ENCODE measurements at places on chromosomes 11 and 22.

DNA sequence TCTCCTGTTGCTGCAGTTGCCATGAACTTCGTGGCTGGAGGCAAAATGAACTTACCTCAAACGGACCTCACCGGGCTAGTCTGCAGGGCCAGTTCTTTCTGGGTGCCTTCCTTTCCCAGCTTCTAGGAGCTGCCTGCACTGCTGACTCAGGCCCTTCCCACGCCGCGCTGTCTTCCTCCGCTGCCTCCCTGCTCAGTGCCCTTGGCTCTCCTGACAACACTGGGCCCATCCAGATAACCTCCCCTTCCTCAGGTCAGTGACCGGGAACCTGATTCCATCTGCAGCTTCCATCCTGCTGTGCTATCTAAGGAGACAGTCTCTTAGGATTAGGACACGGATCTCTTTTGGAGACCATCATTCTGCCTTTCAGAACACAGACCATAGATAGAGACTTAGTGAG lies 19.3 kb downstream of the MOB2 start:
- DNase-seq = no peak

DNA sequence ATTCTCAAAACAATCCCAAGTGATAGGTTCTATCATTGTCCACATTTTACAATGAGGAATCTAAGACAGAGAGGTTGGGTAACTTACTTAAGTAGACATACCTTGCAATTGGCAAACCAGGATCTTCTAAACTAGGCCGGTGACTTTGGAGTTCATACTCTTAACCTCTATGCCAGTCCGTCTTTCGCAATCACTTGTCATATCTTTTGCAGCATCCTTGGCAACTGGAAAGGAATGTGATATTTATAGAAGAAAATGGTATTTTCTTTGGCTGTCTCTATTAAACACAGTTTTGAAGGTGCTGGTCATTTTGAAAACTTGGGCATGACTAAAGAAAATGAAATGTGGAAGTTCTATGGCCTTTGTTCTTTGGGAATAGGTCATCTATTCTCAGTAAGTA lies 556.5 kb downstream of the NELL1 start:
- DNase-seq = no peak

DNA sequence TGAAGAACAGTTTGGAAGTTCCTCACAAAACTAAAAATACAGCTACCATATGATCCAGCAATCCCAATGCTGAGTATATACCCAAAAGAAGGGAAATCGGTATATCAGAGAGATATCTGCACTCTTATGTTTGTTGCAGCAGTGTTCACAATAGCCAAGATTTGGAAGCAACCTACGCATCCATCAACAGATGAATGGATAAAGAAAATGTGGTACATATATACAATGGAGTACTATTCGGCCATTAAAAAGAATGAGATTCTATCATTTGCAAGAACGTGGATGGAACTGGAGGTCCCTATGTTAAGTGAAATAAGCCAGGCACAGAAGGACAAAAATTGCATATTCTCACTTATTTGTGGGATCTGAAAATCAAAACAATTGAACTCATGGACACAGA lies 46.5 kb downstream of the XRRA1 start:
- DNase-seq = no peak

GRCh38 chr11:111703576-111703975 lies 62.6 kb downstream of the PPP2R1B start:
- no peak for DNase-seq

DNA sequence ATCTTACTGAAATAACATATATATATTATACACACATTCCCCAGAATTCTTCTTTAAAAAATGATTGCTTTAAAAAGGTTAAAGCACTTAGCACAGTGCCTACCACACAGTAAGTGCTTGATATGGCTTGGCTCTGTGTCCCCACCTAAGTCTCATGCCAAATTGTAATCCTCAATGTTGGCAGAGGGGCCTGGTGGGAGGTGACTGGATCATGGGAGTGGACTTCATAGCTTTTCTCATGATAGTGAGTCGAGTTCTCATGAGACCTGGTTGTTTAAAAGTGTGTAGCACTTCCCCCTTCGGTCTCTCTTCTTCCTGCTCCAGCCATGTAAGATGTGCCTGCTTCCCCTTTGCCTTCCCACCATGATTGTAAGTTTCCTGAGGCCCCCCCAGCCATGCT lies 6.2 kb downstream of the CRYAB start:
- peak; percentile 6 for DNase-seq

GRCh38 chr22:43313890-43314474 lies 29.2 kb downstream of the SCUBE1 start:
- DNase-seq = no peak

GRCh38 chr11:124584681-124585372 lies 15.0 kb downstream of the OR8A1 start:
- no peak for DNase-seq

DNA sequence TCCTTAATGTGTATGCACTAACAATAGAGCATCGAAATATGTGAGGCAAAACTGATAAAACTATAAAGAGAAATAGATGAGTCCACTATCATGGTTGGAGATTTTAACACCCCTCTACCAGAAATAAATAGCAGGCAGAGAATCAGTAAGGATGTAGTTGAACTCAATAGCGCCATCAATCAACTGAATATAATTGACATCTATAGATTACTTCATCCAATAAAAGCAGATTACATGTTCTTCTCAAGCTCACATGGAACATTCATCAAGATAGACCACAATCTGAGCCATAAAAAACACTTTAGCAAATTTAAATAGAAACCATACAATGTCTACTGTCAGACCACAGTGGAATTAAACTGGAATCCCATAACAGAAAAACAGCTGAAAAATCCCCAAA lies 46.9 kb upstream of the NUP160 start:
- no peak for DNase-seq

- no peak for DNase-seq
Observed at GRCh38 chr11:128694618-128695481, 978 bp downstream of the FLI1 start.

- no peak for DNase-seq
Observed at GRCh38 chr11:67584881-67585873, 1.6 kb downstream of the GSTP1 start.

DNA sequence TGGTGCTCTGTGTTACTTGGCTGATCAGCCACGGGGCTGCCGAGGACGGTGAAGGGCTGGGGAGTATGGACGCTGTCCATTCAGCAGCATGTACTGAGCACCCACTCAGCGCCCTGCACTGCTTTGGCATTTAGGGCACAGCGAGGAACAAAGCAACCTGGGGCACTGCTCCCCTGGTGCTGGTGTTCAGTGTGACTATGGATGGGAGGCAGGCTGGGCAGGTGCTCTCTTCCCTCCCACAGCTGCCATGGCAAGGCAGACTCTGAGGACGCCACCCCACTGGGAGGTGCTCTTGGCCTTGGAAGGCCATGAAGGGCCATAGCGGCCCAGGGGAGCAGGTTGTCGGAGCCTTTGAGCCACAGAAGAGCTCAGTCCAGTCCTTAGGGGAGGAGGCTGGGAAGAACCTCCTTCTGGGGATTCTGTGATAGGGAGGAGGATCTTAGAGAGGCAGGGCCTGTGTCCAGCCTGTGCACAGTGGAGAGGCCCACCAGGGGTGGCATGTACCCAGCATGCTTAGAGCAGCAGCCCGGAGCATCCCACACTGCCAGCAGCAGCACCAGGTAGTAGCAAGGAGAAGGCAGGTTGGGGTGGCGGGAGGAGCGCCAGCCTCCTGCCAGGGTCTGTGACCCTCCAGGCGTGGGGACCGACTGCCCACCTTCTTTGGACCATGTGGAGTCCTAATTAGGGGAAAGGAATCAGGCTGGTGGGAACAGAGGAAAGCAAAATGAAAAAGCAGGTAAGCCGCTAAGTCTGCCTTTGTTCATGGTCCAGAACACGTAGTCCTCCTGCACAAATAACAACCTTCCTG lies 141.8 kb downstream of the MPPED1 start:
- no peak for DNase-seq

DNA sequence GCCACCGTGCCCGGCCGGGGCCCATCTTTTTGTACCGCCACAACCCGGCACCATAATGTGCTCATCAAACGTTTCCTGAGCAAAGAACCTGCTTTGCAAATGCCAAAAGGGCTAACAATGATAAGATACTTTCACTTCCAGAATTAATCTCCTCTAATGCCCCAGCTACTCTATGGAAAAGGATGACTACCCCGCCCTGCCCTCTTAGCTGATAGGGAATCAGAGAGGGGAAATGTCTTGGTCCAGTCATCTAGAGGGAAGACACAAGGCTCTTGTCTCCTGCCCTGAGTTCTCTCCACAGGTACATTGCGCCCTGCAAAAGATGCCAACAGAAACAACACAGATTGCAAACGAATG lies 586 bp downstream of the TTLL1 start:
- DNase-seq = peak; percentile 27

GRCh38 chr22:47372596-47373385 lies 610.3 kb downstream of the TBC1D22A start:
- no peak for DNase-seq

- no peak for DNase-seq
Observed at GRCh38 chr11:111365722-111366559, 13.1 kb downstream of the POU2AF1 start.

GRCh38 chr11:131658414-131658813 lies 288.0 kb downstream of the NTM start:
- DNase-seq = peak; percentile 50

GRCh38 chr22:22508274-22509176 lies at the start of gene ZNF280B:
Gene ZNF280B, minus strand, starts transcription at chr22:22508742. Its CDS starts 19,344 bp downstream, at chr22:22489398.
- peak; percentile 79 for DNase-seq

GRCh38 chr11:11155962-11156815 lies 196.9 kb downstream of the CSNK2A3 start:
- DNase-seq = no peak

GRCh38 chr11:1238767-1239595 lies 16.1 kb downstream of the MUC5B start:
- DNase-seq = no peak

DNA sequence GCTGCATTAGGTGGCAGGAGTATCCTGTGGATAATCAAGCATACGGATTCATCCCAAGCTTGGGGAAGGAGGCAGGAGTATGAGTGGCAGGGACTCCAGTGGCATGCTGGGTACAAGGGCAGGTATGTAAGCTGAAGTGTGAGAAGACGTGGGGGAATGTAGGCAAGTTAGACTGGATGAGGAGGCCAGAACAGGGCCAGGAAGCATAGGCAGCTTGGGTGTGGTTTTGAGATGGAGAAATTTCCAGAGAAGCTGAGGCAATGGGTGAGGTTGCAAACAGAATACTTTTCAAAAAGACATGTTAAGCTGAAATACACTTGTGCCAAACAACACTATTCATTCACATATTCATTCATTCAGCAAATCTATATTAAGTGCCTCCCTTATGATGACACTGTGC lies 43.1 kb upstream of the AMOTL1 start:
- no peak for DNase-seq

DNA sequence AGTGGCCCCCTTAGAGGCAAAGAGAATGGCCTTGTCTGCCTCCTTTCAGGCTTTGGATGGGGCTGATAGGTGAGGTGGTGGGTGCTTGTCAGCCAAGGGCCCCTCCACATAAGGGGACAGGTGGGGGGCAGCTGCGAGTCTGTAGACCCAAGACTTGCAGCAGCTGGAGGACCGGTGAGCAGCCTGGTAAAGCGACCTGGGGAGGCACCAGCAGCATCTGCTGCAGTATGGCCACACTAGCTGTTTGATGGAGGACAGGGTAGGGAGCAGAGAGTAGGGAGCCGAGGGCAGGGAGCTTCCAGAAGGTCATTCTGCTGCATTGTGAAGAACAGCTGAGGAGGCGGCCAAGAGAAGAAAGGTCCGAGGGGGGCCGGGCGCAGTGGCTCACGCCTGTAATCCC lies 16.8 kb upstream of the MRTFA start:
- no peak for DNase-seq

DNA sequence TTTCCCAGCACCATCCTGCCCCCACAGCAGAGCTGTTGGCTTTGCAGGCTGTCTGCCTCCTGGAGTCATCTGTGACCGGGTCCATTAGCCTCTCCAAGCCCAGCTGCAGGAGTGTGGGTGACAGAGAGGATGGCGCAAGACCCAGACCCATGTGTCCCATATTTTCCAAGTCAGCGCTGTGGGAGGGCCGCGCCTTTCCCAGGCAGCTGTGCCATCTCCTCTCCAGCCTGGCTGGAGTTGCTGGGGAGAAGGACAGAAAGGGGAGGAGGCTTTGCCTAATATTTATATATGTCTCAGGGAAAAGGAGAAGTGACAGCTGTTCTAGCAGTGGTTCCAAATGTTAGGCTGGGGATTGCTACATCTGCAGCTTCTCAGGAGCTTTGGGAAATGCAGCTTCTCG lies 15.7 kb downstream of the DTX4 start:
- DNase-seq = no peak

DNA sequence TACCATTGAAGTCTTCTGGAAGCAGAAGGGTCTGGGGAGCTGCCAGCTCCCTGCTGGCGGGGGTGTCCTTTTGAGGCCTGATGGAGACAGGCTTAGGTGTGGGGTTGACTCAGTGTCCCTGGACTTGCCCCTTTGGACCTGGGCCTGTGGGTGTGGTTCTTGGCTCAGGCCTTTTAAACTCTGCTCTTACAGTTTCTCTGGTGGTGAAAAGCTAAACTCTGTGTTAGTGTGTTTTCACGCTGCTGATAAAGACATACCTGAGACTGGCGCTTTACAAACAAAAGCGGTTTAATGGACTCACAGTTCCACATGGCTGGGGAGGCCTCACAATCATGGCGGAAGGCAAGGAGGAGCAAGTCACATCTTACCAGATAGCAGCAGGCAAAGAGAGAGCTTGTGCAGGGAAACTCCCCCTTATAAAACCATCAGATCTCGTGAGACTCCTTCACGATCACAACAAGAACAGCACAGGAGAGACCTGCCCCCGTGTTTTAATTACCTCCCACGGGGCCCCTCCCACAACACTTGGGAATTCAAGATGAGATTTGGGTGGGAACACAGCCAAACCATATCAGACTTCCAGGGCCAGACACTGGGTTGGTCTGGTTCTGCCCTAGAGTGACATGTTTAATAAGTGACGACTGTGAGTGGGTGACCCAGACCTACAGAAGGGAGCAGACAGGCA lies 26.5 kb downstream of the GRAMD4 start:
- DNase-seq = no peak

DNA sequence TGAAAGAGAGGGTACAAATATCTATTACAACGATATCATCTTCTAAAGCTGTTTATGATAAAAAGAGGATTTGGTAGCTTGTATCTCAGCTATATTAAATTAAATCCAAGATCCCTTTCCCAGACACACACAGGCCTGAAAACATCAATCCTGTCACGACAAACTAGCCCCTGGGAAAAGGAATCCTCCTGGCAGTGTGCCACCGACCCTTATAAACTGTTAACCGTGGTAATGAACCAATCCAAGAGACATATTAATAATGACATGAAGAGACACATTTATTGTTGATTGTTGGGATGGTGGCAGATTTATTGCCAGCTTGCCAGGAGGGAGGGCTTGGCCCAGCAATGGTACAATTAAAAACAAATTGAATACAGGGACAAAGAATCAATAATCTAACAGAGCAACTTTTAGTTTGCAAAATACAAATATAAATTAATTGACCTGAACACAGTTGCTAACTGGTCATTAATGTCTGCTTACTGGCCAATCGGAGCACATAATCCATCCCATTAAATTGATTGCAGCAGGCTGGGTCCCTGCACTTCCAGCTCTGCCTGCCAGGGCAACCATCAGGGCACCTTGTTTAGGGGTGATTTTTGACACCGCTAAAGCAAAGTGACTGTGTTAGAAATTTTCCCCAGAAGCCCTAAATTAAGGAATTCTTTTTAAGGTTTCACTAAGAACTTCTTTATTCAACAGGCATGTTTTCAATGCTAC lies 887.6 kb downstream of the OPCML start:
- no peak for DNase-seq
